Muscle of leg (tissue), 16 donors: ENCODE measurements at places on chromosomes 7 and 10. TPM values are rescaled to one million over a fixed set of nuclear protein-coding genes. Genes with fewer than 3 reads are reported as not detected.

DNA sequence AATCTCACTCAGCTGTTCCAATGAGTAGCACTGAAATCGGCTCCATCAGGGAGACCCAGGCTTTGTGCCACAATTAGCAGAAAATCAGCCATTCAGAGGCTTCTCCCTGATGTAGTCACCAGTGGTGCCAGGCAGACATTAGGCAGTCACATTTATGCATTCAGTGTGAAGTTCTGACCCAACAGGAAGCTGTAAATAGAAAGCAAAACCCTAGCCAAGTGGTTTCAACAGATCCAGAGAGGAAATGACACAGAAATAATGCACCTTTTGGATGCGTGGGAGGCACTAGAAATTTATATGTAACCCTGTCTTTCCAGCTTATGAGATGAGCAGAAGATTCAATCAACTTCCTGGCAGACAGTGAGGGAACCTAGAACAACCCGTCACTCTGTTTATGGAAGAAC is 186.4 kb downstream of the PDE1C start:
- peak; percentile 42 for DNase-seq

The OR2A42 gene
- 0.04 TPM for total RNA-seq

The GNAT3 gene
- not detected for total RNA-seq

GRCh38 chr10:104080762-104081161 is 4.9 kb downstream of the COL17A1 start:
- DNase-seq, result peak; percentile 5

DNA sequence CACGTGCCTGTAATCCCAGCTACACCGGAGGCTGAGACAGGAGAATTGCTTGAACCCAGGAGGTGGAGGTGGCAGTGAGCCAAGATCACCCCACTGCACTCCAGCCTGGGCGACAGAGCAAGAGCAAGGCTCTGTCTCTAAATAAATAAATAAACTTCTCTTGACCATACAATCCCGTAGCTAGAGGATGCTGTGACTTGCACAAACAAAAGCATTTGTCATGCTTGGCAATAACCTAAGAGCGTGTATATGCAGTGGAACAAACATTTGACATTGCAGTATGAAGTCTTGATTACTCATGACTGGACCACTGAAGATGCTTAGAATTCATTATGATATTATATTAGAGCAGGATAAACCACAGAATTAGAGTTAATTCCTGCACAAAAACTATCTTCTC is 1.4 kb upstream of the C7orf57 start:
- DNase-seq, result no peak

DNA sequence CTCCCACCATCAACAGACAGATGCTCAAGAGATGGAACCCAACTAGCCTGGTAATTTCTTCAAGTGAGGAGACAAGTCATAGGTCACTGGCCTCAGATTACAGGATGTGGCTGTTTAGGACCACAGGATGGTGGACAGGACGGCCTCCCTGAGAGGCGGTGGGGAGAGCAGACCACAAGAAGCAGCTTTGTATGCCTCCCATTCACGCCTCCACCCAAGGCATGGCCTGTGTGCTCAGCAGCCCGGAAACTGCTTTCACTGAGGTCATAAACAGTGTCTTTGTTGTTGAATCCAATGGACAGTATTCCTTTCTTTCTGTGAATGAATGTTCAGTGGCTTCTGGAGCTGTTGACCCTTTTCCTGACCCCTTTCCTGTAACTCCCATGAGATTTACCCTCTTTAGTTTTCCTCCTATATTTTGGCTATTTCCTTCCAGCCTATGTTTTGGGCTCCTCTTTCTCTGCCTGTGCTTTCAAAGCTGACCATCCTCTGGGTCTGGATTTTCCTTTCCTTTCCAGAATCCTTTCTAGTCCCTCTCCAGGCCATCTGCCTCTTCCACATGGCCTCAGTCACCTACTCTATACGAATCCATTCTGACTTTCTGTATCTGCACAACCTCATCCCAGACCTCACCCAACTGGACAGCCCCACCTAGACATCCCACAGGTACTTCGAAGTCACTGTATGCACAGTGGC is 32.4 kb upstream of the INPP5F start:
- DNase-seq, result no peak

DNA sequence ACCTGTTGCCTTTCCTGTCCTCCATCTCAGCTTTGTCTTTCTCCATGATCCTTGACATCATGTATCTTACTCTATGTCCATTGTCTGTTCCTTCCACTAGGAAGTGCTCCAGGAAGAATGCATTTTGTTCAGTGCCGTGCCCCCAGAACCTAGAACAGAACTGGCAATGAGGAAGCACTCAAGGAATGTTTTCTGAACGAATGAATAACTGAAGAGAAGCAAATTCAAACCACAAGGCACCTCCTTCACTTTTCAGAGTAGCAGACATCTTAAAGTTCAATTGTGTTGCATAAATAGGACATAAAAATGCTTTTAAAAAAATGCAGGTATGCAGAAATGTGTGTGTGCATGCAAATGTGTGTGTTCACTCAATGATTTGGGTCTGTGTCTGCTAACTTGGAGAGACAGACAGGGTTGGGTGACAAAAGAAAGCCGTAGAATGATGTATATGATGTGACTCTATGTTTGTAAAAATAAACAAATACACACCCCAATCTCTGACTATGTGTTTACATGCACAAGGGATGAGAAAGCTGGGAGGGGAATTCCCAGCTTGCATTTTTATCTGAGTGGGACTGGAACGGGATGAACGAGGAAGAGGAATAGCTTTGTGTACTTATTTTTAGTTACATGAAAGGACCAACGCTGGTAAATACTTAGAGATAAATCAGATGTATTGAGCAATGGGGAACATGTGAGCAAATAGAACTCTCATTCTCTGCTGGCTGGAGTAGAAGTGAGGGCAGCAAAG is 237.7 kb downstream of the FANK1 start:
- DNase-seq, result no peak

- no peak for DNase-seq
Observed at GRCh38 chr10:11112718-11113117, 95.0 kb downstream of the CELF2 start.

DNA sequence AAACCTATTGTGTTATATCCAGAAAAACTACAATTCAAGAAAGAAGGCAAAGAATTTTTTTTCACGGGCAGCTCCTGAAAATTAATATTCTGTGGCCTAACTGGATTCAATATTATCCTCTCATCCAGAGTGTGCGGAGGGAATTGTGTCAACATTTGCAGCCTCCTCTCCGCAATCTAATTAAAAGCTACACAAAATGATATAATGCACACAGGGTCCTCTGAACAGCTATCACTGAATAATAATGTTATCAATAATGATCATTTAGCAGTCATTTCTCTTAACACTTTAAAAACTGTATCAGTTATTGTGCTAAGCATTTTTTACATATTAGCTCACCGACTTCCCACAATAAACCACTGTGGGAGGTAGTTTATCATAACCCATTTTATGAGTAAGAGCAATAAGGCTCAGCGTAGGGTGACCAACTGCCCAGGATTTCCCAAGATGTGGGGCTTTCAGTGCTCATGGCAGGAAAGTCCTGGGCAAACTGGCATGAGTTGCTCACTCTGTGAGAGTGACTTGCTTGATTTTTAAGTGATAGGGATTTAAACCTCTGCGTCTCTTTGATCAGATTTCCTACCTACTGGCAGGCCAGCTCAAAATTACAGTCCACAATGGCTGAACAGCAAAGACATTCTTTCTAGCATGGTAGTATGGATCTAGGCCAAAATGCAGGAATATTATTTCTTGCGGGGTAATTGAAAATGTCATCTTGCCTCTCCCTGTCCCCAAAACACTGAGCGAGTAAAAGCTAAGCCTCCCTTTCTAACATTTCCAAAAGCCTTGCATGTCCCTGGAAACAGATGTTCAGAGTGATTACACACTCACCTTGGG is 65.7 kb downstream of the AOAH start:
- DNase-seq, result no peak

The NODAL gene
- 0.04 TPM for total RNA-seq

- no peak for DNase-seq
Observed at GRCh38 chr7:125876431-125876830, 946.8 kb upstream of the POT1 start.

DNA sequence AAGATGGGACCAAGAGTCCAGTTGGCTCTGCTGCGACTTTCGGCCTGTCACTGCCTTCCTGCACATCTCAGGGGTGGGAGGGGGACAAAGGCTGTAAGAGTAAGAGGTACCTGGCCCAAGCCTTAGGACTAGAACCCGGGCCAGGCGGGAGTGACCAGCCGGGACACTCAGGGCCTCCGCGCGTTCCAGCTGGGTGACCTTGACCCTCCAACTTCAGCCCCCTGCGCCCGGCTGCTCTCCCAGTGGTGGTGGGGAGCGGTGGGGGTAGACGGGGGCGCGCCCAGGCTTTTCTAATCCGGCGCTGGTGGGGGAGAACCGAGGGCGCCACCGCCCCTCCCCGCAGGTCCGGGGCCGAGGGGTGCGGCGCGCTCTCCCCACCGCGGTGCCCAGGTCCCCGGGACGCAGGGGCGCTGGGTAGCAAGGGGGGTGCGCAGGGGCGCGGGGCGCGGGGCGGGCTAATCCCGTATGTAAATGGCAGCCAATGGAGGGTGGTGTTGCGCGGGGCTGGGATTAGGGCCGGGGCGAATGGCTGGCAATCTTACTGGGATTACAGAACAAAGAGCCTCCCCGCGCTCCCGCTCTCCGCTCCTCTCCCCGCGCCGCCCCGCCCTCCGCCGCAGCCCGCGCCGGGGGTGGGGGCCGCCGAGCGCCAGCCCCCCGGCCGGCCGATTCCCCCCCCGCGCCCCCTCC is at the start of gene GTF2IRD1:
Gene GTF2IRD1 (plus strand): TSS at position 585 of the 690 bp plus-strand sequence. CDS start 54,175 bp downstream, outside the sequence.
- peak; percentile 86 for DNase-seq

DNA sequence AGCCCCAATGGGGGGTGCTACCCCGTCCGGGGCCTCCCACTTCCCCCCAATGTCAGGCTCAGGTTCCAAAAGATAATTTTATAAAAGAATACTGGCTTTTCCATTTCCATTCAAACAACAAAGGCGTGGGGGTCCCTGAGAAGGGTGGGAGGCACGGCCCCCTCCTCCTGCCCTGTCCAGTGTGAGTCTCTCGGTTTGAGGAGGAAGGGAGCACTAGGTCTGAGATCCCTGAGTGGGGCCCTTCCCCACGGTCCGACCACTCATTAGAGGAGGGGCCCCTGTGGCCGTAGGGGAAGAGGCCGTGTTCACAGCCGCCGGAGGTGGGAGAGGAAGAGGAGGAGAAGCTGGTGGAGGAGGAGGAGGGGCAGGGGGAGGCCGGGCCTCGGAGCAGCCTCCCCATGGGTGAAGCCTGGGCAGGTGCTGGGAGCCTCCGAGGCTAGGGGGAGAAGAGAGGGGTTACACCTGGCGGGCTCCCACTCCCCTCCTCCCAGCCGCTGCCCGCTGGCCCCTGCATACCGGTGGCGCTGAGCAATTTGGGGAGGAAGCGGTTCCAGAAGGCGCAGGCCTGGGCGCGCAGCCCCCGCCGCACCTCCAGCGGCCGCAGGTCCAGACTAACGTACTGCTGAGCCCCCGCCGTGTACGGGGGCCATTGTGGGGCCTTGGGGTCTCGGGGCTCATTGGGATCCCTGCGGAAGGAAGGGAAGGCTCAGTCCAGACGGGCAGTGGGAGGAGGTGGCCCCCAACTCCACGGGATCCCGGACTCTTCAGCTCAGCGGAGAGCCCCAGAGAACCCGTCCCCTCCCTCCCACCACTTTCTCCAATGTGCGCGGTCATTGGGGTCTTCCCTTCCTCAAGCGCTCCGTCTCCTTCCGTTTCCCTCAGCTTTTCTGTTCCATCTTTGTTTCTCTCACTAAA is 1.4 kb upstream of the UFSP1 start:
- DNase-seq, result peak; percentile 71

The LRIT1 gene
- not detected for total RNA-seq

The GIMAP2 gene
- 7.4 TPM for total RNA-seq

DNA sequence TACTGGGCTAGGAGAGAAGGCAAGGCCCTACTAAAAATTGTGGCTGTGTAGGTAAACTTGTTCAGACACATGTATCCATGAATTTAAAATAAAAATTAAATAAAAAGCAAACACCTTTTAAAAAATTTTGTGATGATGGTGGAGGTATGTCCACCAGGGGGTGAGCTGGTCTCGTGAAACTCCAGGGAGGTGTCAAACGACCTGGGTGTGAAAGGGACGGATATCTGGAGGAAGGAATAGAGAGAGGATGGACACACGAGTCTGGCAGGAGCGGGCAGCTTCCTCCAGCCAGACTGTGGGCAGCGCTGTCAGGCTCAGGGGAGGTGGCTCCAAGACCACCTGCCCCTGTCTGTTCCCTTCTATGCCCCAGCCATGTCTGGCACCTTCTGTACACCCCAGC is 34.8 kb upstream of the DMBT1 start:
- DNase-seq, result no peak

The EPHA1 gene
- not detected for total RNA-seq

DNA sequence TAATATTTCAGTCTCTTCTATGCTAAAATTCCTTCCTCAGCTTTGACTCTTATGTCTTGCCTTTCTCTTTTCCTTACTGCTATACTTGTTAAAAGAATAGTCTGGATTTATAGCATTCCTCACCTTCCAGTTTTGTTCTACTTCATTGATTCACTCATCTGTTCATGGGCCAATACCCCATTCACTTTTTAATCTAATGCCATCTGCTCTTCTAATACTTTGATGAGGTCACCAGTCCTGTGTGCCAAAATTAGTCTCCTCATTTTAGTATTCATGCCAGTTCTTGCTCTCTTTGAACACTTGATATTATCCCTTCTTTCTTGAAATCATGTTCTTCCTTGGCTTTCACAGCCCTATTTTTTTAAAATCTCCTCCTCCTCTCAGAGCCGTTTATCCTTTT is 19.3 kb downstream of the STK17A start:
- DNase-seq, result no peak

The HGF gene
- total RNA-seq, result 6.0 TPM
